Smooth muscle cell of the umbilical artery (primary cell): ENCODE measurements at places on chromosomes 11 and 22. TPM values are rescaled to one million over a fixed set of nuclear protein-coding genes. Genes with fewer than 3 reads are reported as not detected.

The APOBEC3F gene
- total RNA-seq = 3.3 and 6.5 TPM in 2 replicates

The TTC28 gene
- 26.1 and 27.5 TPM in 2 replicates for total RNA-seq

The RASL10A gene
- not detected in 2 replicates for total RNA-seq

The FAU gene
- total RNA-seq = 104 and 213 TPM in 2 replicates

The RAB38 gene
- total RNA-seq = 1.5 and 2.9 TPM in 2 replicates

The FHIP1B gene
- 9.5 and 15.3 TPM in 2 replicates for total RNA-seq

The KIF18A gene
- total RNA-seq = 2.1 and 12.3 TPM in 2 replicates

The OMP gene
- 1.2 and 1.5 TPM in 2 replicates for total RNA-seq

The SMC1B gene
- not detected in 2 replicates for total RNA-seq

The CRYBA4 gene
- total RNA-seq = not detected in 2 replicates

The GLYATL2 gene
- total RNA-seq = 0.97 and 1.8 TPM in 2 replicates

The OR5J2 gene
- not detected in 2 replicates for total RNA-seq

The PATE4 gene
- not detected in 2 replicates for total RNA-seq

The CNGA4 gene
- 0.09 TPM in 1 of 2 replicates, not detected in the other for total RNA-seq

The SYNGR1 gene
- total RNA-seq = 4.7 and 6.8 TPM in 2 replicates

The CLCF1 gene
- total RNA-seq = 1.8 and 4.2 TPM in 2 replicates

The NXPE2 gene
- 0.09 and 0.30 TPM in 2 replicates for total RNA-seq

The TPBGL gene
- under 0.01 and 0.05 TPM in 2 replicates for total RNA-seq

The USH1C gene
- not detected in 2 replicates for total RNA-seq

The OR51B4 gene
- total RNA-seq = not detected in 2 replicates

The TLCD5 gene
- total RNA-seq = 14.0 and 15.8 TPM in 2 replicates

The POU2AF1 gene
- total RNA-seq = not detected in 2 replicates

The PHLDA2 gene
- total RNA-seq = 5.0 and 13.2 TPM in 2 replicates

The PRG3 gene
- total RNA-seq = not detected in 2 replicates

The SHANK2 gene
- 3.7 and 6.8 TPM in 2 replicates for total RNA-seq

The KRTAP5-4 gene
- not detected in 2 replicates for total RNA-seq

The RPL27A gene
- total RNA-seq = 338 and 763 TPM in 2 replicates
